ENCODE measurements at places on chromosomes 4 and X. TPM values are rescaled to one million over a fixed set of nuclear protein-coding genes. Genes with fewer than 3 reads are reported as not detected.

Gene LNX1
- not detected for total RNA-seq

Gene ART3
- total RNA-seq, result 1.1 TPM

Gene ARSJ
- total RNA-seq, result 1.6 TPM

Gene BCORL1
- total RNA-seq, result 18.1 TPM

Gene SPINK2
- total RNA-seq, result 8.2 TPM

Gene GSPT2
- 10.8 TPM for total RNA-seq

Gene CAPN6
- not detected for total RNA-seq

Gene AMOT
- total RNA-seq, result 6.2 TPM

- no peak for DNase-seq
These were observed 9.3 kb upstream of the GRPR start for GRCh38 chrX:16113978-16114565.

GRCh38 chr4:84482564-84483563 lies 16.2 kb downstream of the NKX6-1 start:
- DNase-seq, result no peak

GRCh38 chrX:154655786-154656185 lies 2.4 kb upstream of the CTAG2 start:
- DNase-seq, result peak; percentile 63

DNA sequence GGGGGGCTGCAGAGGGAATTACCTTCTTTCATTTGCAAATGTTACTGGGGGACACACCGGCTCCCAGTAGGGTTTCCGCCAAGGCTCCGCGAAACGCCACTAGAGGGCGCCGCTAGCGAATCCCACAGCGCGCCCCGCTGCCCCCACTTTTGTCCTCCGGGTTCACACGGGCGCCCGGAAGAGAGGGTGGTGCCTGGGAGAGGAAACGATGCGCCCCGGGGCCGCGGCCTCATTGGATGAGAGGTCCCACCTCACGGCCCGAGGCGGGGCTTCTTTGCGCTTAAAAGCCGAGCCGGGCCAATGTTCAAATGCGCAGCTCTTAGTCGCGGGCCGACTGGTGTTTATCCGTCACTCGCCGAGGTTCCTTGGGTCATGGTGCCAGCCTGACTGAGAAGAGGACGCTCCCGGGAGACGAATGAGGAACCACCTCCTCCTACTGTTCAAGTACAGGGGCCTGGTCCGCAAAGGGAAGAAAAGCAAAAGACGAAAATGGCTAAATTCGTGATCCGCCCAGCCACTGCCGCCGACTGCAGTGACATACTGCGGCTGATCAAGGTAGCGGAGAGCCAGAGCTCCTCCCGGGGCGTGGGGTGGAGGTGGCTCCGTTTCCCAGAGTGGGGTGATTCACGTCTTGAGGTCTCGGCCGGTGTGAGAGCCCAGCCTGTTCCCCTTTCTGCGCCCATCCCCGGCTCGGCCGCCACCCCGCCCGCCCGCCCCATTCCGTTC lies at the start of gene SAT1:
TSS of gene SAT1 (plus strand) at position 311 of the 726 bp plus-strand sequence. CDS start at position 490, 179 bp downstream.
- peak; percentile 97 for DNase-seq

- DNase-seq, result no peak
These were observed 288.1 kb downstream of the SH3BGRL start for GRCh38 chrX:81489987-81490386.

DNA sequence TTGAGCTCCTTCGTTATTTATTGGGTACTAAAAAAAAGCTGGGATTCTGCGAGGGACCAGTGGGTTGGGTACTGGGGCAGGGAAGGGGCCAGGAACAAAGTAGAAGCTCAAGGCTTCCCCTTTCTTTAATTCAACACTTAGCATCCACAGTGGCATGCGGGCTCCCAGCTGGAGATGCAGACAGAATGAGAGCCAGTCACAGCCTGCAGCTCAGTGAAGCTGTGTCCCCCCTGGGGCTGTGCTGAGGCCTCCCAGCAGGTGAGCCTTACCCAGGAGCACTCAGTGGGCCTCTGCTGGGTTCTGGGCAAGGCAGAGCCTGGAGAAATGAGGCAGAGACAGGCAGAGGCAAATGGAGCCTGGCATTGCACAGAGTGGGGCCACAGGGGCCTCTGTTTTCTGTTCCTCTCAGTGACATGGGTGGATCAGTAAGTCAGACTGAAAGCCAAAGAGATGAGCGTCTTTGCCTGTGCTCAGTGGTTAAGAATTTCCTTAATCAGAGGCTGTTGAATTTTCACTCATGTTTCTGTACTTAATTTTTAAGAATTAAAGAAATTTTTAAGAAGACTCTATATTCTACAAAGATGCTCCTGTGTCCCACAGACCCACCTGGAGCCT lies 181.4 kb upstream of the RBPJ start:
- no peak for DNase-seq

DNA sequence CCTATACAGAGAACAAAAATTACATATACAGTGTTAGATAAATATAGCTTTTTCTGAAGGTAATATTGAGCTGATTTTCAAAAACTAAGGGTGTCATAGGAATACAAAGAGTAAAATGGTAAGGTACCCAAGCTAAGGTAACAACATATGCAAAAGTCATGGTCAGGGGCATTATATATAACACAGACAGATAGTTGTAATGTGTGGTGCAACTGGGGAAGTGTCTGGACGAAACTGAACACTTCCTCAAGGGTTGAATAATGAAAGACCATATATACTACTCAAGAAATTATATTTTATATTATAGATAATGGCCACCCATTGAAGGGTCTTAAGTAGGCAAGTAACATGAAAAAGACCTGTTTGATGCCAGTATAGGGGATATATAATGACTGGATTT lies 262.1 kb upstream of the CXXC4 start:
- no peak for DNase-seq

GRCh38 chr4:8700531-8700930 lies 108.0 kb downstream of the CPZ start:
- peak; percentile 54 for DNase-seq

DNA sequence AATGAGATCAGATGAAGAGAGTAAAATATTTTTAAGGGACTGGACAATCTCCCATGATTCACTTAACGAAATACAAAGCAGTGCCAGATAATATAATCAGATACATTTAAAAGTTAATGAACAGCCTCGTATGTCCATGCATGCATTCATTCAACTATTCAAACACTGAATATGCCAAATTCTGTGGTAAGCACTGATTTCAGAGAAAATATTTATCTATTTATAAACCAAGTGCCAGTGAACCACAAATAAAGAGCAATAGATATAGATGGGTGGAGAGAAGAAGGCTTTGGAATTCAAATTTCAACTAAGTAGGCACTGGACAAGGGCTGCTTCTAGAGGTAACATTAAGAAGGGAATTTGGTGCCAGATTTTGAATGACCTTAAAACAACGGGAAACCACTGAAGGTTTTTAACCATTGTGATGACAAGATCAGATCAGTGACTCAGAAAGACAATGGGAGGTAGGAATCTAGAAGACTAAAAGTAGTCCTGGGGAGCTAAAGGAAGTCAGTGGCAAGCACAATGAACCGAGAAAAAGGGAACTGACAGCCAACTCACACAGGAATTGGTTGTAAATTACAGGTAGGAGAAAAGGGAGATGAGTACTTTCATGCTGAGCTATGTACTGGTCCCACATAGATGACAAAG lies 14.2 kb downstream of the ELOVL6 start:
- no peak for DNase-seq

GRCh38 chrX:79524642-79525041 lies 157.5 kb upstream of the ITM2A start:
- DNase-seq, result no peak

- no peak for DNase-seq
These were observed 154.9 kb upstream of the CXXC4 start for GRCh38 chr4:104649631-104650030.

DNA sequence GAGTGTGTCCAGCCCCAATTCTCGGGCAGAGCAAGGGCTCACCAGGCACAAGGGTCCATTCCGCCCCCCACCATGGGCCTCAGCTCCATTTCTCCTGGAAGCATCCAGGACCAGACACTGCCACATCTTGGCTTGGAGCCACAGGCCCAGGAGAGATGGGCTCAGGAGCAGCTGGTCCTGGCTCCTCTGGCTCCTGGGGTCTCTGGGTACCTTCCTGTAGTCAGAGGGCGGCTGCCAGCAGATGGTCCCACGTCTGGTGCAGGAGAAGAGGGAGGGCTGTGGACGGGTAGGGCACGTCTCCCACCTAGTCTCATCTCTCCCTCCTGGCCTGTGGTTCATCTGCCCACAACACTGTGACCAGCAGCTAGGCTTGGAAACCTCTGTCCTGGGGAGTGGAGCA lies 8.0 kb downstream of the ATP2B3 start:
- no peak for DNase-seq

- DNase-seq, result no peak
These were observed 88.9 kb downstream of the GC start for GRCh38 chr4:71694961-71695360.

DNA sequence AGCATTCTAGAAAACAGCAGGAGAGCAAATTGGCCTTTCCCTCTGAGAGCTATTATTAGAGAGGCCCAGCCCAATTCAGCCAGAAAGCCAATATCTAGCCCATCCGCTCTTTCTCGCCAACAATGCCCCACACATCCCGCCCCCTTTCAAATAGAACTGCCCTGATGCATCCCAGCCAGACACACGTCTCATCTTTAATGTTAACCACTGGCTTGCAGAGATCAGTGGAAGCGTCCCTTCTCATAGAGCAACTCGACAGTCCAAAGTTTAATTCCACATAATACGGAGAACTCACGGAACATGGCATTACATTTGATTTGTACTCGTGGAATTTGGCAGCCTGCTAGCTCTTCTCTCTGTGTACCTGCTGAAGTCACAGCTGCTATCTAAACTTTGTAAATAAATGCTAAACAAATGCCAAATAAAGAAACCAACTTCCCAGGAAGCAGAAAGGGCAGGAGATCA lies 304.4 kb downstream of the DHX15 start:
- no peak for DNase-seq

DNA sequence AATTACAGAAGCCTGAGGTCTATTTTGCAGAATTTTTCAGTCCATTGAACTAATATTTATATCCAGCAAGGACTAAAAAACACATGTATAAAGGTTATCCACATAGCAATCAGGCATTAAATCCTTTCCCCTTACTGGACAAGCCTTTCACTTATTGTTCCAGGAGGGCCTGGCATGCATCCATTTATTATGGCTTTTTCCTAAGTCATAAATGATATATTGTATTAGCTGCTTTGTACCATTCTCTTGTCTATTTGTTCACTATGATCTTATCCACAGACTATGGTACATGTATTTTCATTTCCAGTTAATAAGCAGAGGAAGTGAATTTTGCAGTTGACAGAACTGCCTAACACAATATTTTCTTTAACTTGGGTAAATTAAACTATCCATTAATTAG lies 105.4 kb upstream of the ANK2 start:
- no peak for DNase-seq

DNA sequence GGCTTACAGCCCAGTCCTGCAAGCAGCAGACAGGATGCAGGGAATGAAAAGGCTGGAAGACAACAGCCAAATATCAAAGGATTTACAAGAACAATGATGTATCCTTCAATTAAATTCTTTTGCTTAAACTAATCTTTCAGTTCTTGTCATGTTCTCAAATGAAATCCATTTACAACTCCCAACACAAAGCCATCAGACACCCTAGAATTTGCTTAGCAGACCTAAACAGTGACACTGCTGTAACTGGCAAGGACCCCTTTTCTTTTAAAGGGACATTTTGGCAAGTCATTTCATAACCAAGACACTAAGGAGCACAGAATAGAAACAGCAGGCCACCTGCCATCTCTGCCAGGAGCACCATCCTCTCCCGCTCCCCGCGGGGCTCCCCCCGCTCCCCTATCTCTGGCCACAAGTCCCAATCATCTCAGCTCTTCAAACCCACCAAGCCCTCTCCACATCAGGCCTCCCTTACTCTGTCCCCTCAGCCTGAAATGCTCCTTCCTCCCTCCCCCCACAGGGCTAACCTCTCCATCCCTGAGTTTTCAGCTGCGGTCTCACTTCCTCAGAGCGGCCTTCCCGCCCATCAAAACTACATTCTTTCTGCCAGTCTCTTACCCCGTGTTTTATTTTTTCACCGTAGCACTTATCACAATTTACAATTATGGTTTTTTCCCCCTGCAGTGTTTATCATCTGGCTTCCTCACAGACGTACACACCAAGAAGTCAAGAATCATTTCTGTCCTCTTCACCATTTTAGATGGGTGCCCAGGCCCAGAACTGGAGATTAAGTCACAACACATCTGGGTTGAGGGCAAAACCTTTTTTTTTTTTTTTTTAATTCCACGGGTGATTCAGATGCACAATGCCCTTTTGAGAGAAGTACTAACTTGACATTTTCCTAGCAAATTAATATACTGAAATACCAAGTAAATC lies 45.8 kb downstream of the TSPAN5 start:
- DNase-seq, result no peak

DNA sequence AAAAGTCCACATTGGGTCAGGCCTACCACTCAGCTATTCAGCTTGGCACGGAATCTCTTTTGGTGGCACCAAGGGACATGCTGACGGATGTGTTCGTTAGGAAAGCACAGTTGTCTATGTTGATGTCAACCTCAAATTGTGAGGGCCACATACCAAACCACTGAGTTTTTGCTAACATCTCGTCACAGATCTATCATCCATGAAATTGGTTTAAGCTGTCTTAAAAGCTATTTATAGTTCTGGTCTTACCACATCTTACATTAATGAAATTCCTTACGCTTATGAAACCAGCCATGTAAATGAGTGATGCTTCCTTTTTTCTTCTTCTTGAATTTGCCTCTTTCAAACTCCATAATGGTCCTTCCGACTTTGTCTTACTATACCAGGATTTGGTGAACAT lies 101.5 kb downstream of the MGST2 start:
- no peak for DNase-seq

DNA sequence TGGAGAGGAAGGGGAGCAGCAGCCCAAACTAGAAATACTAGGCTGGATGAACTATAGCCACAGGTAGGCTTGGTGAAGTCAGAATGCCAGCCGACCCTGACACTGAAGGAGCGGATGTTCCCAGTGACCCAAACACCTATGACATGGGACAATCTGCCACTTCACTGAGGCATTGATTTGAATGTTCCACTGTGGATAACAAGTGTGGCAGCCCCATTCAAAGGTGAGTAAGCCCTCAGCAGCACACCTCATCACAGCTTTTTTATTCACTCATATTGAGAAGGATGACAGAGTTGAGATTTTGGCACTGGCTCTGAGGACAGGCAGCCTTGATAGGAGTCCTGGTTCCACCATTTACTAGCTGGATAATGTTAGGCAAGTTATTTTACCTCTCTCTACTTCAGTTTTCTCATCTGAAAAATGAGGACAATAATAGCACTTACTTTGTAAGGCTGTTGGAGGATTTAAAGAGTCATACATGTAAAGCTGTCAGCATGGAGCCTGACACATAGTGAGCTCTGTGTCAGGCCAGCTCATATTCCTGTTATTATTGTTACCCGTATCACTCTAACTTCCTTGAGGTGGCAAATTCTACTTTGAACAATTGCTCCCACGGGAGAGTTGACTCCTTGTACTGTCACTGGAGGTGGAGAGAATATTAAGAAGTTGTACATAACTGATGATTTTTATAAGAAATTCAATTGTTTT lies 114.6 kb downstream of the RASL11B start:
- no peak for DNase-seq

Data from spleen (tissue), 13 donors.